ENCODE measurements at places on chromosomes 11 and 22.

DNA sequence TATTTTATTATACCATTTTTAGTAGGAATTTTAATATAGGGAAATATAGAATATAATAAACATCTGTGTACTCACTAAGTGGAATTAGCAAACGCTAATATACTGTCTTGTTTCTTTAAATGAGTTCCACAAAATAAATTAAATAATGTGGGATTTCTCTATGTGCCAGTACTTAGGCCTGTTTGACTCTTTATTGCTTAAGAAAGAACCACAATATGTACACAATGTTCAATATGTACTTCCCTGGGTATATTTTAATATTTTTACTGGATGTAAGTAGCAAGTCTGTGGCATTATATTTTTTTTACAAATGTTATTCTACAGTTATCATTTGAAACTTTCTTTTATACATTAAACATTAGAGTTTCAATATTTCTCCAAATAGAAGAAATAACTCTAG lies 92.5 kb upstream of the CARD18 start:
- no peak for DNase-seq

- no peak for DNase-seq
Observed at GRCh38 chr11:118565051-118565450, 680 bp downstream of the IFT46 start.

GRCh38 chr22:27654546-27655445 lies 146.8 kb downstream of the MN1 start:
- DNase-seq = no peak

DNA sequence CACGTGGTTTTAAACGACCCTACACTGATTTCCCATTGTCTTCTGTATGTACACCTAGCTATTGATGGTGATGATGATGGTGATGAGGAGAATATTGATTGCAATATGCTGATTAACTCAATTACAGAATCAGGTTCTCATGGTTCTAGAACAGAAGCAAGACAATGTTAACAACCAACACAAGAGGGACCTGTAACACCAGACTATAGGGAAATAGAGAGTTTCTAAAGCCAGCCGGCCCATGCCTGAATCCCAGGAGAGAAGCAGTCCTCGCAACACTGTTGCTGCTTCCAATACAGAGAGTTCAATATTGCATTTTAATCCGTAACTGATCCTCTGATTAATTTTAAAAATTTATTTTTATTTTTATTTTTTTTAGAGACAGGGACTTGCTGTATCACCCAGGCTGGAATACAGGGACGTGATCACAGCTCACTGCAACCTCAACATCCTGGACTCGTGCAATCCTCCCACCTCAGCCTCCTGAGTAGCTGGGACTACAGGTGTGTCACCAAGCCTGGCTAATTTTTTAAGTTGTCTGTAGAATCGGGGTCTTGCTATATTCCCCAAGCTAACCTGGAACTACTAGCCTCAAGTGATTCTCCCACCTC lies 22.2 kb upstream of the UBASH3B start:
- no peak for DNase-seq

DNA sequence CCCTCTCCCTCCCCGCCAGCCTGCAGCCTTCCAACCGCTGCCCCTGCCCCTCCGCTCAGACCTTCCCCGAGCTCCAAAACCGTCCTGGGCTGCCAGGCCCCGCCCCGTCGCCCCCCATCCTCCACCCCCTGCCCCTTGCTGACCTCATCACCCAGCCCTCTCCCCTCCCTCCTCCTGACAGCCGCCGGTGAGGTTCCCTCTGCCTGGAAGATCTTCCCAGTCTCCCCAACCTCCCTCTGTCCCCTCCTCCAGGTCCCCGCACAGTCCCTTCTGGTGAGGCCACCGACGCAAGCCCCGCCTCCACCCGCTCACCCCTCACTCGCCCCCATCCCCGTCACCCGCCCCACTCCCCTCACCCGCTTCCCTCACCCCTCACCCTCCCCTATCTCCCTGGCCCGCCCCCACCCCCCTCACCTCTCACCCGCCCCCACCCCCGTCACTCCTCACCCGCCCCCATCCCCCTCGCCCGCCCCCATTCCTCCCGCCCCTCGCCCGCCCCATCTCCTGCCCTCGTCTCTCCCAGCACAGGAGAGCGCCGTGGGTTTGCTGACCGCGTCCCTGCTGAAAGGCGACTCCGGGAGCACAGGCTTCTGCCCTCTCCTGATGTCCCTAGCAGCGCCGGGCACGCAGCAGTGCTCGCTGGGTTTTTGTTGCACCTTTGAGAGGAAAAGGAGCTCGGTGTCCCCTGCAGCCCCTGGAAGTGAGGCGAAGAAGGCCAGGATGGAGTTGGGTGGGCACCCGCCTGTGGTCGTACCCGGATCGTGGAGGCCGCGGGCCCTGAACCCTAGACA lies 16.4 kb upstream of the UPK3A start:
- DNase-seq = no peak
